CD4-positive, alpha-beta T cell treated with Interleukin-4 for 1 hour (primary cell): ENCODE measurements at places on chromosomes 2 and 18.

GRCh38 chr2:37659723-37660122, 11.7 kb downstream of the CDC42EP3 start:
- no peak for DNase-seq

GRCh38 chr2:55703350-55703749, 9.7 kb upstream of the PNPT1 start:
- no peak for DNase-seq

- no peak for DNase-seq
Measured at GRCh38 chr2:149077861-149078260, 39.4 kb downstream of the LYPD6B start.

GRCh38 chr2:10062931-10063365, 17.3 kb downstream of the CYS1 start:
- no peak for DNase-seq

DNA sequence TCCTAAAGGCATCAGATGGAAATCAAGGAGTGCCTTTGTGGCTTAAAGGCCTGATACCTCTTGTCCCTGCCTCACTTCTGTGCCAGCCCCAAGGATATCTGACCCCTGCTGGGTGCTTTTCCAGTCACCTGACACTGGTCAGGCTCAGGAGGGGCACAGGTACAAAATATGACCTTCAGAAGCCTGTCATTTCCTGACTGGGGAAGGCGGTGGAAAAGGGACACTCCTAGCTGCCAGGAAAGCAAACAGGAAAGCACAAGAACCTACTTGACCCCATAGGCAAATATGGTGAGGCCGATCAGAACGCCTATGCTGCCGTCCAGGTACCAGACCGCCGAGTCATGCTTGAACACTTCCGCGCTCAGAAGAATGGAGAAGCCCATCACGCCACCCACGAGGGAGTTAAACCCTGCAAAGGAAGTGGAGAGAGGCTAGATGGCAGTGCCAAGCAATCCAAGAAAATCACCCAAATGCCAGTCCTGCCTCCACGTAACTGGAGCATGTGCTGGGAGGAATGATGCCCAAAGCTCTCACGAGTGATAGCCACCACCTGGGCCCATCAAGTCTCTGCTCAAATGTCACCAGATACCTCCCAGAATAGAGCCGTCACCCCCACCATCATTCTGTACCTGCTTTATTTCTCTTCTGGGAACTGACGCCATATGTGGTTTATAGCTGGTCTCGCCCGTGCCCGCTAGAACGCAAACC, 204.0 kb downstream of the MGAT5 start:
- no peak for DNase-seq

GRCh38 chr2:22850310-22850709, 534.7 kb upstream of the KLHL29 start:
- DNase-seq = no peak

DNA sequence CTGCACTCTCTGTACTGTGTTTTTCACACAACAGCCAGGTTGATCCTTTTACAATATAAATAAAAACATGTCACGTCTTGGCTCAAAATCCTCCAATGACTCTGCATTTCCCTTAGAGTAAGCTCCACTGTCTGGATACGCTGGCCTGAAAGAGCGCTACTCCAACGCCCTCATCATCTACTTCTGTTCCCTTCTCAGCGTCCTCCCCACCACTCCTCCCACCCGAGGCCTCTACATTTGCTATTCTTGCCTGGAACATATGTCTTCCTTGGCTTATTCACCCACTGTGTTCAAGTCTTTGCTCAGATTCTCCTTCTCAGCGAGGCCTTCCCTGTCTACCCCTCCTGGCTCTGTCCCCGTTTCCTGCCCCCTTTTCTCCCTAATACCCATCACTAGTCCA, 37.6 kb downstream of the EPB41L3 start:
- DNase-seq = no peak

- no peak for DNase-seq
Measured at GRCh38 chr2:24047703-24048033, 477 bp upstream of the WDCP start.
